ENCODE measurements at places on chromosomes 2 and 18.

DNA sequence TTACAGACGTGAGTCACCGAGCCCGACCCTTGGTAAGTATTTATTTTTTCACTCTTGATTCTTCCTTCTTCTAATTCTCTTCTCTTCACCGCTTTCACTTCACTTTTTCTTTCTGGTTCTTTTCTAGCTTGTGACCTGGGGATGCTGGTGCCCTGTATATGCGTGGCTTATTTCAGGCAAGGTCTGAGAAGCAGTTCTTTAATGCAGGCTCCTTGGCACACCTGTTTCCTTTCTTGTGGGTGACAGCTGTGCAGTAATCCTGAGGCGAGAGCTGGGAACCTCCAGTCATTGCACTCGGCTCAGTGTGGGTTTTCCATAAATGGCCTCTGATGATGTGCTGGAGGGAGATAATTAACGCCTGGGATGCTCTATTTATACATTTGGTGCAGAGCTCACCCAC is 193.8 kb downstream of the TSN start:
- DNase-seq, result no peak

DNA sequence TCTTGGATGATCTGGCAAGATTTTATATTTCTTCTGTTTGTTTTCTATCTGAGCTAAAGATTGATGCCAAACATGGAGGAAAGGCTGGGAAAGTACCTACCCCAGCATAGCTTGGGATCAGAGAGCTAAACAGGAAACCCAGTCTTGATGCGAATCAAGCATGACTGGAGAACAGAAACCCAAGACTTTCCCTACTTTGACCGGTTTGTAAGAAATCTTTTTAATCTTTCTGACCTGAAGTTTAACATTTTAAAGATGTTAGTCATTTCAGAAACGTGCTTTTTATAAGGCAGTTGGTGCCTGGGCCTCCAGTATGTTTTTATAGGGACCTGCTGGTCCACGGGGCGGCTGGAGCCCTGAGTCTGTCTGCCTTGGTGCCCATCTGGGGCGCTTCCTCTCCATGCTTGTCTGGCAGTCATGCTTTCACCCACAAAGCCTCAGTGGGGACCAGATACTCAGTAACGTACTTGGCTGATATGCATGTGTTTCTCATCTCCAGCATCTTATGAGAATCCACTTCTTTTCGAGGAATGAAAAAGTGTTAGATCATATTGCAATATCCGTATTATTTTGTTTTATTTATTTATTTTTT is 266.5 kb downstream of the PTGR3 start:
- DNase-seq, result no peak

DNA sequence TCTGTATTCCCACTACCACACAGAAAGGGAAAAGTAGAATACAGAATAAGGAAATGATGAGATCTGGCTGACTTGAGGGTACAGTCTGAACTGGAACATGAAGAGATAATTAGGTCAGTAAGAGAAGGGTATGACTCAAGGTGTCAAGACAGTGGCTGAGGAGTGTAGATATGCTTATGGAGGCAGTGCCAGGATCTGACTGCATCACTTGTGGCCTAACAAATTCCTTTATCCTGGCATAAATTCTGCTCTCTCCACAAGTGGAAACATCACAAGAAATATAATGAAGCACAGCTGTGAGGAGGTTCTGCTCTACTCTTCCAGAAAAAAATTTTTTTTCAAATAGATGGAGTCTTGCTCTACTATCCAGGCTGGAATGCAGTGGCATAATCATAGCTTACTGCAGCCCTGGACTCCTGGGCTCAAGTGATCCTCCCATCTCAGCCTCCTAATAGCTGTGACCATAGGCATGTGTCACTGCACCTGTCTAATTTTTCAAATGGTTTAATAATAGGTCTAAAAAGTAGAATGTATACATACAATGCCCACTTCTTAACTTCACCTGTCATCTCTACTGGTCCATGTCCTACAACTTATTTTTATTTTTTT is 85.3 kb downstream of the C2orf74 start:
- DNase-seq, result peak; percentile 86

DNA sequence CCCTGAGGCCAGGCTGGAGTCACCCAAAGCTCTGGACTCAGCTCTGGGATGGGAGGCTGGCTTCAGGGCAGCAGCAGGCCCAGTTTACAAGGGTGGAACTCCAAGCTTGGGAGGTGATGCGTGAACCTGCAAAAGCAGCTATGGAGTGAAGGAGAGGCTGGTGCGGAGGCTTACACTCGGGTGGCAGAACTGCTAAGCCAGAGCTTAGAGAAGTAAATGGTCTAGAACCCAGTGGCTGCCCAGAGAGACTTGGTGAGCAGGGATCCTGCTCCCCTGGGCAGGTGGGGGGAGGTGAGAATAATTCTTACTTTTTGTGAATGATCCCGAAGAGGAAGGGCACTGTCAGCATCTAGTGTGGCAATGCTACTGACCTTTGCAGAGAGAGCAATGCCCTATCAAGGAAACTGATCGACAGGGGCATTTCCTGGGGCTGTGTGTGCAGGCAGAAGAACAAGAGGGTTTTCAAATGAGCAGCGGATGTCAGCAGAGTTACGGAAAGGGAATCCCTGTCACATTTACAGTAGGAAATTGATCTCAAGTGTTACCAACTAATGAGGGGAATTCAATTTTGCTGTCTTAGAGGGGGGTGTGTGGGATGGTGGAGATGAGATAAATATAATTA is 80.4 kb downstream of the TGFA start:
- DNase-seq, result no peak

DNA sequence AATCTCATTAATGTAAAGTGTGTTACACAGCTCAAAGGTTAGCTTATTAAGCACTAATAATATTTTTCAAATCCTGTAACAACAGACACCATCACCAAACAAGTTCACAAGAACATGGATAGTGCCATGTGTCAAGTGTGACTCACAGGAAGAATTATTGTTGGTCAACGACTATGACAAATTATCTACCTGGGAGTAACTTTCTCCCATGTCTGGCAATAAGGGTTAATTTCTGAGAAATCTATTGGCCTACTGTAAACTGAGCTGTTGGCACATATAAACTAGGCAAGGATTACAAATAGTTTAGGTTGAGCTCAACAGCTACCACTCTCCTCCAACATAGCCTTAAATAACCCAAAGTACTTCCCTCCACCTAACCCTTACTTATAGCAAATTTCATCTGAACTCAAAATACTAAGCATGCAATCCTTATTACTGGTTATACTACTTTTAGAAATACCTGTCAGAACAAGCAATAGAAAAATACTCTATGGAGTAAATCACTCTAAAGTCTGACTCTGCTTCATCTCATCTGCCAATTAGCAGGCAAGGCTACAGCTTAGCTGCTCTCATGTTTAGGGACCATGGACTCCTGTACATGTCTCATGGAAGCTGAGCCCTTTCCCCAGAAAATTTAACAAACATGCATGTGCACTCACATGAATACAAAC is 223.0 kb downstream of the NBAS start:
- no peak for DNase-seq

DNA sequence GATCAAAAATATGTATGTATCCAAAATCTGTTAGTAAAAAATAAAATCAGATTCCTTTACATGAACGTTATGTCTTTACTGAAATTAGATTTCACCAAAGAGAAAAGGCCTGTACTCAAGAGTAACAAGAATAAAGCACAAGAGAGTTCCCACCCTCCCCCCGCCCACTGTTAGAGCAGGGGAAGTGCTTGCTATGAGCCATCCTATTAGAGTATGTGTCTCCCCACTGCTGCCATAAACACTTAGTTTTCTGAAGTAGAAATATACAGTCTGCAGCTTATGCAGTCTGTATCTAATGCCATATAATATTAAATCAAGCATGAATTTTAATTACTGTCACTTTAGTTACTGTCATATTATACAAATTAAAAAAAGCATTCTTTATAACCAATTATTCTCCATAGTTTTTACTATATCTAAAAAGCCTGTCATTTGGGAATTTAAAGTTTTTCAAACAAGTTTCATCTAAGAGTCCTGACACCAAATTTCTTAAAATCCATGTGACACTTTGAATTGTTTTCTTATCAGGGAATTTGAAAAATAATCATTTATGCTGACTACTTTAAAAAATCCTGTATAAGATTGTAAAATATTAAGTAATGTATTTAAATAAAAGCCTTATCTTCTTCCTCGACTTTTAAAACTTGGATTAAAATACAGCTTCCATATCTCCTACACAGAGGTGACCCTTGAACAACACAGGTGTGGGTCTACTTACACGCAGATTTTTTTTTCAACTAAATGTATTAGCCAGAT is 51.8 kb upstream of the GPR75 start:
- no peak for DNase-seq

DNA sequence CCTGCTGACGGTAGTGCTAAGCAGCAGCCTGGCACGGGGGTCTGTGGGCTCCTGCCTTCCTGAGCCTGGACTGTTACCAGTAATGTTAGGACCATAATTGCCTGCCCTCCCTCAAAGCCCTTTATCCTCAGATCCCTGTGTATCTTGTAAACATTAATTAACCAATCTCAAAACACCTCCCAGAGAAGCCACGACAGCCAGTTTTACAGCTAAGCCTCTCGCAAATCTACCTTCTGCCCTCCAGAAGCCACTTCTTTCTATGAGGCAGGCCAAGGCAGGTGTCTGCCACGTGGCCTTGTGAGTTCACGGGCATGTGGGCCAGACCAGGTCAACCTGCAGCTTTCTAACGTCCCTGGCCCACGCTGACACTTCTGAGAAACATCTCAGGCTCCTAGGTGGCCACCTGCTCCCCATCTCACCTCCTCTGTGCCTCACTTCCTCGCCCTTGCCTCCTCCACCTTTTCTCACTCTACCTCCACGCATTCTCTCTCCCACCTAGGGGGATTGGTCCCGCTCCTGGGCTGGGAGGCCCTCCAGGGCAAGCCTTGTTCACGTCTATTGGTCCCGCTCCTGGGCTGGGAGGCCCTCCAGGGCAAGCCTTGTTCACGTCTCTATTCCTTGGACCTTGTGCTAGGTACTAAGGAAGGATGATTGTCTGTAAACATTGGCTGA is 64.3 kb downstream of the EDAR start:
- no peak for DNase-seq

GRCh38 chr2:133884739-133885381 is 316.6 kb upstream of the NCKAP5 start:
- no peak for DNase-seq

DNA sequence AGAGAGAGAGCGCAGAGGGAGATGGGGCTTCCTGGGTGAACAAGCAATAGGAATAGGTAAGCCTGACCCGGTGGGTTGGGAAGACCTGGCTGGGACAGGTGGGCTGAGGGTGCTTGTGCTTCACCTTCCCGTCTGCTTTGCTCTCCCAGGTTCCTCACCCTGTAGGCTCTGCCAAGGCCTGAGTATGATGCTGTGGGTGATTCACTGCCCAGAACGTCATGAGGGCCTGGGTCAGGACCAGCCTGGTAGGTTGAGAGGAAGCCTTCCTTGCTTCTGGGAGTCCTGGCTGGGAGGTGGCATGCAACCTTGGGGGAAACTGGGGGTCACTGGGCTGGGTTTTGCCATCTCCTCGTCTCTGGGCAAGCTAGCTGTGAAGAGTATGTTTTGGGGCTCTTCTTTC is 220.2 kb upstream of the APCDD1 start:
- DNase-seq, result no peak

DNA sequence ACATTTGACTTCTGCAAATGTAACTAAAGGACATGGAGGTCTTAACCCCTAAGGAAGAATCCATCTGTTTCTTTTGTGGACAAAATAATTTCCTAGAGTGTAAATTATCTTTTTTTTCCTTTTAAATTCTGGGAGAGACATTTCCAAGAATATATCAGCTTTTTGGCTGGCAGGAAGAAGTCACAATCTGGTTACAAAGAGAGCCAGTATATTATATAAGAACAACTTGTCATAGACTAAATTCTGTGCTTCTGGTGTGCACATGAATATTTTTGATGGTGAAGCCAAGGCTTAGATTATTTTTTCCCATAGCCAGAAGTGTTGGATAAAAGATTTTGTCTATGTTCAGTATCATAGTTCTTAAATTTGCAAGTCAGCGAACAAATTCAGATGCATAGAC is 500.6 kb downstream of the XIRP2 start:
- DNase-seq, result no peak

DNA sequence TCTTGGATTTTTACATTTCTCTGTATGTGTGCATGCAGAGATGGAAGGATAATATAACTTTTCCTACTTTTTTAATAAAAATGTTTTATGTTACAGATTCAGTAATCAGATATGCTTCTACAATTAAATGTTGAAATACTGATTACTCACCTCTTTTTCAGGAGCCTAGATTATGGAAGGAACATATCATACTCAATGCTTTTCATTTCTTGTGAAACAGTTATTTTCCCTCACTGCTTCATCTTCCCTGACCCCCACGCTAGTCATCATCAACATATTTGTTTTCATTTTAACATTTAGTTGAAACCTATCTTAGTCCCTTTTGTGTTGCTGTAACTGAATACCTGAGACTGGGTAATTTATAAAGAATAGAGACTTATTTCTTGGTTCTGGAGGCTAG is 190.7 kb downstream of the WDR7 start:
- no peak for DNase-seq

GRCh38 chr18:53408271-53408670 is 816.2 kb downstream of the MBD2 start:
- DNase-seq, result no peak

- DNase-seq, result no peak
These were observed 21.7 kb upstream of the LRRTM1 start for GRCh38 chr2:80326214-80326613.

- DNase-seq, result no peak
These were observed 364.1 kb downstream of the SS18 start for GRCh38 chr18:25726298-25726697.

- DNase-seq, result no peak
These were observed 897.0 kb downstream of the CPS1 start for GRCh38 chr2:211453311-211453887.

GRCh38 chr2:26018184-26019055 is 15.5 kb upstream of the RAB10 start:
- no peak for DNase-seq

GRCh38 chr2:131153529-131153928 is 48.4 kb downstream of the PLEKHB2 start:
- DNase-seq, result no peak

DNA sequence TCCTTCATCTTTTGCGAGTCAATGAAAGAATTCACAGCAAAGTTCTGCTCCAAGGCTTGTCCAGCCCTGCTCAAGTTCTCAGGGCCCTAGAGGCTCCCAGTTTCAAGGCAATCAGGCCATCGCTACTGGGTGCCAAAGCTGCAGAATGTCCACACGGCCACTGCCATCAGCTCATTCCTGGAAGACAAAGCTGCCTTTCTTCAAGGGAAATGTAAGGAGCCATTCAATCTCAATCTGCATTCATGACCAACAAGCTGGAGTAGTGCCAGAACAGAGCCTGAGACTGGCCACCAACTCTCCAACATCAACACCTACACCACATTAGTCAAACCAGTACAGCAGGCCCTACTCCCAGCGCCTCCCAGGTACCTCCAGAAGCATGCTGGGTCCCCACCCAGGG is 202.2 kb downstream of the TCF4 start:
- no peak for DNase-seq

DNA sequence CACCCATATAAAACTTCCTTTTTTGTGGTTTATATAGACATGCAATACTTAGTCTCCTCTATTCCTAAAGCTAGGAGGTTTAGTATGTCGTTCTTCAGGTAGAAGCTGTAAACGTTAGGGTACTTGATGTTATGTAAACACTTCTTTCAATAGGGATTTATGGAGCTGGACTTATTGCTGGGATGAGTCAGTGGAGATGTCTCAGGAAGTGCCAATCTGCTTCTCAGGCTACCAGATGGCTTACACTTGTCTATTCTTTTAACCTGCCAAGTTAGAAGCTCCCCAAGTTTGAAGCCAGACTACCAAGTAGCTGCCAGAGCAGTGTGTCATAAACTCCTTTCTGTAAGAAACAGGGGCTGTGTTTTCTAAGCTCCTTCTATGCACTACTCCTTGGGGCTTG is 756.5 kb upstream of the LRRTM1 start:
- DNase-seq, result no peak

Data from AG09309 (cell line).